SJSA1 (cell line): ENCODE measurements at places on chromosomes 2 and 18. TPM values are rescaled to one million over a fixed set of nuclear protein-coding genes. Genes with fewer than 3 reads are reported as not detected.

DYNAP gene
- not detected in 2 replicates for total RNA-seq

CCDC68 gene
- 0.03 TPM in 1 of 2 replicates, not detected in the other for total RNA-seq

DNA sequence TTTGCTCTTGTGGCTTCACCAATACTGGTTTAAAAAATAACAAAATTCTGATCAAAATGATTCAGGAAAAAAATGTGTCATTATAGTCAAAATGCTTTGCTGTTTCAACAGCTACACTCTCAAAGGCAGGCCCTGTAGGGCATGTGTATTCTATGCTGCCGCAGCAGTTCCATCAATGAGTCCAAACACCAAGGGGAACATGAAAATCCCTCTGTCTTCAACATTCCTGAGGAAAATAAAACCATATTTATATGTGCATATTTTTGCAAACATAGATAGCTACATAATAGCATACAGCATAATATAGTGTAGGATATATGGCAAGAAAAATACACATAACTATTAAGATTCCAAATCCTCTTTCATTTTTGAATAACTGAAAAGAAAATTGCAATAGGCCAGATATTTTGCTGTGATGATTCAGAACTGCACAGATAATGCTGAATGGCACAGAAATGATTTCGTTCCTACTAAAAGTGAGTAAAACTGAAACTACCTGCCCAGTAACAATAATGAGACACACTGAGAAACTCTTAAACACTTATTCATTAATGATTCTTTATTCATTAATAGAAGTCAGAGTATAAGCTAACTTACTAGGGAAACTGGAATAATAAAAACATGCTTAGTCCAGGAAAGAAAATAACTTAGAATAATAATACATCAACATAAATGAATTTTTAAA is 343.8 kb downstream of the SUCLG1 start:
- DNase-seq: no peak
- no peaks in the 10 kb centered on the region for H3K4me1 ChIP-seq
- no peaks in the 10 kb centered on the region for H3K36me3 ChIP-seq
- no peak overlapping the region for H3K27ac ChIP-seq
- H3K27me3 ChIP-seq: no peaks in the 10 kb centered on the region

GRCh38 chr18:7545734-7546133 is 21.4 kb upstream of the PTPRM start:
- H3K4me3 ChIP-seq: no peak overlapping the region
- H3K27ac ChIP-seq: no peak overlapping the region
- H3K27me3 ChIP-seq: 0 out of 2 replicates have a peak, but pooled peaks cover 10% of the 10 kb centered on the region
- H3K4me1 ChIP-seq: no peaks in the 10 kb centered on the region

DNA sequence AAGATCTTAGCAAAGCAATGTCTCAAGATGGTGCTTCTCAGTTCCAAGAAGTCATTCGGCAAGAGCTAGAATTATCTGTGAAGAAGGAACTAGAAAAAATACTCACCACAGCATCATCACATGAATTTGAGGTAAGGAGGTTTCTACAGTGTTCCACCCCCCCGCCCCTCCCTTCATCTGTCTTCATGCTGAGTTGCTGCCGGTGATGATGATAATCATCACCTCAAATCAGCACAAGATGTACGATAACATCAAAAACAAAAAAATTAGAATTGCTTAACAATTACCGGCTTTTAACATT is 14.6 kb downstream of the UGP2 start:
- H3K36me3 ChIP-seq: peaks cover 60% of the 10 kb centered on the region
- no peak overlapping the region for H3K4me3 ChIP-seq
- no peak for DNase-seq

- H3K27ac ChIP-seq: no peak overlapping the region
- H3K36me3 ChIP-seq: no peaks in the 10 kb centered on the region
- DNase-seq: no peak
- no peaks in the 10 kb centered on the region for H3K4me1 ChIP-seq
- no peak overlapping the region for H3K4me3 ChIP-seq
Measured at GRCh38 chr2:231696004-231696367, 12.3 kb upstream of the PTMA start.
